Stimulated activated CD4-positive, alpha-beta T cell treated with anti-CD3 and anti-CD28 coated beads, Interleukin-12 subunit alpha, Interleukin-12 subunit beta, amount 100 ng/mL, for 24 hours (primary cell): ENCODE measurements at places on chromosomes 5 and 9.

DNA sequence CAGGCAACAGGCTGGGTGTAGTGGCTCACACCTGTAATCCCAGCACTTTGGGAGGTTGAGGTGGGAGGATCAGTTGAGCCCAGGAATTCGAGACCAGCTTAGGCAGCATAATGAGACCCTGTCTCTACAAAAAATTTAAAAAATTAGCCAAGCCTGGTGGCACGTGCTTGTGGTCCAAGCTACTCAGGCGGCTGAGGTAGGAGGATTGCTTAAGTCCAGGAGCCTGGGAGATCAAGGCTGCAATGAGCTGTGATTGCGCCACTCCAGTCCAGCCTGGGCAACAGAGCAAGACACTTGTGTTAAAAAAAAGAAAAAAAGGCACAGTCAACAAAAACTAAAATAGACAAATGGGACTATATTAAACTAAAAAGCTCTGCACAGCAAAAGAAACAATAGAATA is 29.3 kb downstream of the ATP6V0E1 start:
- no peak for DNase-seq

DNA sequence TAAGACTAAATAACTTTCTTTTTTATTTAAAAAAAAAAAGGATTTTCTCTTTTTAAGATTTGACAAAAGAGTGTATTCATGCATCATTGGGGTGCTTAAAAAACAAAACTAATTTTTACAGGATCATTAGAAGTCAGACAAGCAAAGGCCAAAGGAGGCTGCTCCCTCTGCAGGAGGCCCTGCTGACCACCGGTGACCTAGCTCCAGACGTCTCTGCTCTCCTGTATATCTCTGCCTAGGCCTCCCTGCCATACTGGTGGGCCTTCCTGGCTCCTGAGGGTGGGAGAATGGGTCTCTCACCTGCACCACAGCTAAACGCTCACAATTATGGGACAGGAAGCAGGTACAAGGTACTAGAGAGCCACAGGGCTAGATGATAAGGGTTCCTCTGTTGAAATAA is 36.6 kb downstream of the CSF2 start:
- DNase-seq, result no peak

- no peak for DNase-seq
These were observed 41.6 kb upstream of the FLT4 start for GRCh38 chr5:180691046-180691445.

DNA sequence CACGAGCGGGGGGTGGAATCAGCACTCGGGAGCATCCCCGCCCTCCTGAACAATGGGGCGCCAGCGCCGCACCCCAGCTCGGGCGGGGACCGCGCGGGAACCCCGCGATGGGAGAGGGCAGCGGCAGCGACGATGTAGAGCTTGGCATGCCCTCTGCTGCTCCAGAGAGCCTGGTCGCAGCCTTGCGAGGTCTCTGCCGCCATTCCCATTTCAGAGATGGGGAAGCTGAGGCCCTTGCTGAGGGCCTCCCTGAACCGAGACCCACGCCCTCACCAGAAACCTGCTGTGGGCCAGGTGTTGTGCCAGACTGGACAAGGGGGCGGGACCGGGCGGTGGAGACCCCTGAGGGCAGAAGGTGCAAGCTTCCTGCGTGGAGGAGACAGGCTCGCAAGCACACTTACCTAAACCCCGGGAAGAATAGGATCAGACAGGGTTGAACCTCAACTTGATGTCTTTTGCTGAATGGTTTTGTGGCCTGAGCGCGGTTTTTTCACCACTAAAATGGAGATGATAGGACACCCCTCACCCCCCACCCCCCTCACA is 647 bp upstream of the MEGF9 start:
- DNase-seq, result no peak

DNA sequence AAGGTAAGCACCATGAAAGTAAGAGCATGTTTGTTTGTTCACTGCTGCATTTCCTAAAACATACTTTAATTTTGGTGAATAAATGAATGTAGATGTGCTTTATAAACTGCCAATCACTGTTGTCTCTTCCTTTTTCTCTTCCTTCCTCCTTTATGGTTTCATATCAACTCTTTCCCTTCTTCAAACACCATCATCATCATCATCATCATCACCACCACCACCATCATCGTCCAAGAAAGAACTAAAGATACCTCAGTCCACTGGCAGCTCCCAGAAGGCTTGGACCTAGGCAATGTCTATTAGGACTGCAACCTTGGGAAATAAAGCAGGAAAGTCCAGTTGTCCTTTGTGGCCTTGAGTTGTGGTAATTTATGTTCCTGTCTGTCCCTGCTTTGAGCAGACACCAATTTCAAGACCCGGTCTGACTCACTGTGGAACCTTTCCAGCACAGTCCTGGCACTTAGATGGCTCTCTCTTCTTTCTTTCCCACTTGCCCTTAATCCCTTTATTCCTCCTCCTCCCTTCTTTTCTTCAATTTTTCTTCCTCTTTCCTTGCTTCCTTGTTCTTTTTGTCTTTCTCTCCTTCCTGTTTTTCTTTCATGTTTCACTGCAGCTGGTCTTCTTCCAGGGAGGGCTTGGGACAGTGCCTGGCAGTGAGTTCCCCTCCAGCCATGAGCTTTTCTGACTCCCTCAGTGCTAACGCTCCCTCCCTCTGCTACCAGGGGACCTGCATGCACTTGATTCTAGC is 99.3 kb downstream of the ANGPTL2 start:
- no peak for DNase-seq

- DNase-seq, result no peak
These were observed 44.6 kb upstream of the LPCAT1 start for GRCh38 chr5:1568201-1568979.

DNA sequence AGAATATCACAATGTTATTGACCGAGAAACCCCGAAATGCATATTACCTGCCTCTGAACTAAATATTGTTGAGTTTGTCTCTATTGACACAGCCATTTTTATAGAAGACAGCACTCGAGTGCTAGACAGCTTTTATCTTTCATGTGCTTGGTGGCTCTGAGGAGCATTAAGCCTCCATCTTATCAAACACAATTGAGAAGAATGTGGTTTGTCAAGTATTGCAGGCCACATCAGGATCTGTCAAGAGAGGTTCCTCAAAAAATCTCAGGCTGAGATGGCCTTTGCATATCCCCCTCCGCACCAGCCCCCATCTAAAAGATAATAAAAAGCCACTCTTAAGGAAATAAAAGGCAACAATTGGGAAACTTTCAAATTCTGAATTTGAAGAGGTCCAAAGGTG is 284.8 kb downstream of the DENND1A start:
- no peak for DNase-seq

DNA sequence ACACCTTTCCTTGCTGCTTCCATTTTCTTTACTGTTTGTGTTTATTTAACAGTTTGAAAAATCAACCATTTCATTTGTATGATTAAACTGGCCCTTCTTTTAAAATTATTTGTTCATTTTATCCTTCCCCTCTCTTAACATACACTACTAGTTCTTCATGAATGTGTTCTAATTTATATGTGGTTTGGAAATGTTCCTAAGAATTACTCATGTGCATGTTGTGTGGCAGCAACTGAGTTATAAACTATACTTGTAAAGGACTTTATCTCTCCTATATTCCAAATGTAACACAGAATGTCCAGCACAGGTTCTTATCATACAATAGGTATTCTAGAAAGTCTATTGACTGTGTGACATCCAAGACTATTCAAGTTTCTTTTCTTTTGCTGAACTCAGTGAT is 358.2 kb upstream of the MEF2C start:
- DNase-seq, result no peak
